ENCODE measurements at places on chromosomes 3 and 15.

DNA sequence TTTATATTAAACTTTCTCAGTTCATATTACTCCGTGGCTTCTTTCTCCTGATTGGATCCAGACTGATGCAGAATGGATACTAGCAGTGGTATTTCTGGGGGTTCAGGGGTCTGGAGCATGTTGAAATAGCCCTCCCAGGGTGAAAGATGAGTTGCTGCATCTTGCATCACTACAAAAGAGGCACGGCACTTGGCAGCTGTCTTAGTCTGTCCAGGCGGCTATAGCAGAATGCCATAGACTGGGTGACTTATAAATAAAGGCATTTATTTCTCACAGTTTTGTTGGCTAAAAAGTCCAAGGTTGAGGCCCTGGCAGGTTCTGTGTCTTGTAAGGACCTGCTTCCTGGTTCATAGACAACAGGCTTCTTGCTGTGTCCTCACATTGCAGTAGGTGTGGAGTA, 660 bp upstream of the BCL2L10 start:
- no peak for DNase-seq

- DNase-seq, result no peak
Observed at GRCh38 chr3:167918008-167918596, 177.6 kb downstream of the GOLIM4 start.

DNA sequence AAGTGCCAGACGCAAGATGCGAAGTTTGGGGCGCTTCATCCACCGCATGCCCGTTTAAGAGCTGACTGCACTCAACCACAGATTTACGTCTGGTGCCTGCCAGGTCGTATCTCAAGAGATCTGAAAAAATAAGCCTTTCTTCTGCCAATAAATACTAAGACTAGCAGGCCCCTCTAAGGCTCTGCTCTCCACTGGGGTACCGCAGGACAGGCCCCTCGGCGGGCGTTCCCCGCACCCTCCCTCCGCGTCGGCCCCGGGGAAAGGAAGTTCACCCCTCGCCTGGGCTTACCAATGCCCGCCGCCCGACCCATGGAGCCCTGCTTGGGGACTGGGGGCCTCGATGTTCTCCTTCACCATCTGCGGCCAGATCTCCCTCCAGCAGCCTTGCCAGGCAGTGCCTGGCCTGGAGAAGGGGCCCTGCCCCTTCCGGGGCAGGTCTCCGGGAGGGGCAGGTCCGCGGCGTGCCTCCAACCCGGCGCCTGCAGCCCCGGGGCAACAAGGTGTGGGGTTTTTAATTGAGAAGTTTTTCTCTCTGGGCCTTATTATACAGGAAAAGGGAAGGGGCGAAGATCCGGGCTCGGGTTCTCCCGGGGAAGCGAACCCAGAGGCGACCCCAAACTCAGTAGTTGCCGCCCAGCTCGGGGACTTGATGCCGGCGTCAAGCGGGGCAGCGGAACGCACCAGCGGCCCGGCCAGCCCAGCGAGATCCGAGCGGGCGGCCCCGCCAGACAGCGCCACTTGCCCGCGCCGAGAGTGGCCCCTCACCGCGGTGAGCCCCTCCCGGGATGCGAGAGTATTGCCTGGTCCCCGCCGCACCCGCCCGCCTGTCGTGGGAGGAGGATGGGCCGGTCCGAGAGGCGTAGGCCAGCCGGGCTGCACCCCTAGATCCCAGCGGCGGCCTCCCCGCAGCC, 735 bp downstream of the GOLGA8B start:
- peak; percentile 45 for DNase-seq

- DNase-seq, result no peak
Observed at GRCh38 chr3:170475092-170475685, 56.5 kb downstream of the CLDN11 start.

DNA sequence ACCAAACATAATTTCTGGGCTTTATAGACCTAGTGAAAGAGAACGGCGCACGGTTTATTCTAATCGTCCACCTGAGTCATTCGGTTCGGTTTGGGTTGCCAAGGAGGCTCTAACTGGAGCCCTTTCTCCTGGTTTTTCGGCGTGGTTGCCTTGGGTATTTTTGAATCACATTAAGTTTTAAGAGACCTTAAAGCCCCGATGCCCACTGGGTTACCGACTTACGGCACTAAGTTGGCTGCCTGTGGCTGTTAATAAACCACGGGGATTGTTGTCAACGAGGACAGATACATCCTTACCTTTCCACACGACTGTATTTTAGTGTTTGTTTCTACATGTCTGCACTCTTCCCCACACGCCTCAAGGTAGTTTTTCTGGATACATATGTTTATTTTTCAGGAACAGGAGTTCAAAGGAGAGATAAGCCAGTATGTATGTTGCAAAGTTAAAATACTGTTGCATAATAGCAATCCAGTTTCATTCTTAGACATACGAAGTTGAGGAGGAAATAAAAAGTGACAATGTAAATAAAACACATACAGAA, 1.2 kb upstream of the ANP32A start:
- DNase-seq, result no peak

- DNase-seq, result peak; percentile 86
Observed at GRCh38 chr3:64213962-64214379, 11.3 kb downstream of the PRICKLE2 start.

GRCh38 chr3:71436337-71436736, 147.2 kb downstream of the FOXP1 start:
- peak; percentile 87 for DNase-seq

DNA sequence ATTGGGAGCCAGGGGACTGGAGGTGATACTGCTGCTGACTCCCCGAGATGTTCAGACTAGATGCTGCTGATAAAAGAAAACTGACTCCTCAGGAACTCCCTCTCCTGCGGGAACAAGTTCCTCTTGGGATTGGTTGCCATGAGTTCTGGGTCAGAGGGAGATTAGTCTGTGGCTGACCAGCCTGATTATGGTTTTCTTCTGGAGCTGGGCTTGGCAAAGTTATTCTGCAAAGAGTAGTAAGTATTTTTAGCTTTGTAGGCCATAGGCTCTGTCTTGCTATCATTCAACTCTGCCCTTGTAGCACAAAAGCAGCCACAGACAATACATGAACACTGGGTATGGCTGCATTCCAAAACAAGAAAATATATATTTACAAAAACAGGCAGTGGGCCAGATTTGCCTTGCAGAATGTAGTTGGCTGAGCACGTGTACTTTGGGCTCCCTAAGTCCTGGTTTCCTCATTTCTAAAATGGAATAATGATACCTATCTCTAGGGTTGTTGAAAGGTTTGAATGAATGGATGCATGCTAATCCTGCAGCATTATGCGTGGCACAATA, 796.8 kb downstream of the AGBL1 start:
- DNase-seq, result no peak

GRCh38 chr3:106421909-106422308, 553.1 kb upstream of the CBLB start:
- DNase-seq, result peak; percentile 45

- no peak for DNase-seq
Observed at GRCh38 chr15:65396283-65396964, 18.6 kb upstream of the IGDCC3 start.

DNA sequence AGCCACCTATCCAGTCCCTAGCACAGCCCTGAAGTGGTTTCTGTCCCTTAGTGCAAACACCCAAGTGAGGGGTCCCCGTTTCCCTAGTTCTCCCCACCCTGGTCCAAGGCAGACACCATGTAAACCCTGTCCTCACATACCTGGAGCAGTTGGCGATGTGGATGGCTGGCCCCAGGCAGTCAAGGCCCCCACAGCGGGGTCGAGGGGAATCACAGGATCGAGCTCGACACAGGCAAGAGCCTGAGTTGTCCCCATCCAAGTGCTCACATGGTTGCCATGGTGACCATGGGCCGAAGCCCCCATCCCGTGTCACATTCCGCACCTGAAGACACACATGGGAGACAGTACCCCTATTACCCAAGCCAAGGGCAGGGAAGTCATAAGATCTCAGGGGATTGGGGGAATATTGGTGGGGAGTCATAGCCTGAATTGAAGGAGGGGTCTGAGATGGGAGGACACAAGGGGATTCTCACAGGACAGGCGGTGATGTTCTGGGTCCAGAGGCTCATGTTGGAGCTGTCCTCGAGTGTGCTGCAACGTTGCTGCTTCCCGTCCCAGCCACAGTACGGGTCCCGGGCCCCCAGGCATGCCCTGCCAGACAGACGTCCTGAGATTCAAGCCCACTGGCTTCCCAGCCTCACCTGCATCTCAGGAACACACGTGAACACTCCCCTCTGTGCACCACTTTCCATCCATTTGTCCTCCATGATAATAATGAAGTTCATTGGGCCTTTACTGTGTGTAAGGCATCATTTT, 112.1 kb downstream of the SEMA5B start:
- DNase-seq, result no peak

GRCh38 chr3:27239951-27240350, 129.2 kb downstream of the NEK10 start:
- DNase-seq, result no peak

- DNase-seq, result peak; percentile 42
Observed at GRCh38 chr3:13494463-13495350, 14.6 kb downstream of the HDAC11 start.

DNA sequence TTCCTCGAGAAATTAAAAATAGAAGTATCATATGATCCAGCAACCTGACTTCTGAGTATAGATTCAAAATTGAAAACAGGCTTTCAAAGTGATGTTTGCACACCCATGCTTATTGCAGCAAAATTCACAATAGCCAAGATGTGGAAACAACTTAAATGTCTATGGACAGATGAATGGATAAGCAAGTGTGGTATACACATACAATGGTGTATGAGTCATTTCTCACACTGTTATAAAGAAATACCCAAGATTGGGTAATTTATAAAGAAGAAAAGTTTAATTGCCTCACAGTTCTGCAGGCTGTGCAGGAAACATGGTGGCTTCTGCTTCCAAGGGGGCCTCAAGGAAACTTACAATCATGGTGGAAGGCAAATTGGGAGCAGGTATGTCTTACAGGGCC, 100.8 kb downstream of the KLF13 start:
- no peak for DNase-seq

- no peak for DNase-seq
Observed at GRCh38 chr3:90011131-90011530, 903.7 kb downstream of the EPHA3 start.

GRCh38 chr3:156670077-156670476, 4.3 kb upstream of the TIPARP start:
- DNase-seq, result no peak

DNA sequence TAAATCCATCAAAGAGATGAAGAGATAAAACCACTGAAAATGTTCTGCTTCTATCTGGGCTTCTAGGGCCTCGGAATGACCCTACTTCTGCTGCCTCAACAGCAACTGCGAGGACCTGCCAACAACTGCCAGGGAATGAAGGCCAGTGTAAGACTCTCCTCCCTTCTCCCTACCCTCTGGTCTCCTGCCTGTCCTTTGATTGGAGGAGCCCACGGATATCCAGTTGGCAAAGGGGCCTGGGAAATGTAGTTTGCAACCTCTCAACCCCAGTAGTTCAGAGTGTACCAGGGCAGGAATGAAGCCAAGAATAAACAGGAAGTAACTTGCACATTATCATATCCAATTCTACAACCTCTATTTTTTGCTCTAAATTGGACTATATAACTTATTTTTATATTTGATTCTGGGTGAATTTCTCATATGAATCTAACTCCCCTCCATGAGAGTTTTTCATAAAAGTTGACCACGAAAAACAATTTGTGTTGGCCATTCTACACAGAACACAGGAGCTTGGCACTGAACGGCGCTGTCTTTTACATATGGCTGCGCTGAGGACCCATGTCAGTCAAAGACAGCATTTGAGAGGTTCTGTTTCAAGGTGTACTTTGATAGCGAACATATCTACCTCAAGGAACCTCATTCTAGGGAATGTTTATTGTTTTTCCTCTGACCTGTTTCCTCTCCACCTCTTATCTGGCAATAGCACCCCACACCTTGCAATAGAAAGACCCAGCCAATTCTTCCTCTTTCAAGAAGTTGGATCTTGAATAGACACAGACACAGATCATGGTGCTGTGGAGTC, 91.1 kb upstream of the RNF7 start:
- peak; percentile 70 for DNase-seq

DNA sequence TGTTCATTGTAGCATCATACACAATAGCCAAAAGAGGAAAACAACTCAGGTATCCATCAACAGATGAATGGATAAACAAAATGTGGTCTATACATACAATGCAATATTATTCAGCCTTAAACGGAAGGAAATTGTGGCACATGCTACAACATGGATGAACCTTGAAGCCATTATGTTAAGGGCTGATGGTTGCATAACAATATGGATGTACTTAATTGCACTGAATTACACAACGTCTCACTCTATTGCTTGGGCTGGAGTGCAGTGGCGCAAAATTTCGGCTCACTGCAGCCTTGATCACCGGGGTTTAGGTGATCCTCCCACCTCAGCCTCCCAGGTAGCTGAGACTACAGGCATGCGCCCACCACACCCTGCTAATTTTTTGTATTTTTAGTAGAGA, 7.0 kb upstream of the TMEM62 start:
- DNase-seq, result no peak

DNA sequence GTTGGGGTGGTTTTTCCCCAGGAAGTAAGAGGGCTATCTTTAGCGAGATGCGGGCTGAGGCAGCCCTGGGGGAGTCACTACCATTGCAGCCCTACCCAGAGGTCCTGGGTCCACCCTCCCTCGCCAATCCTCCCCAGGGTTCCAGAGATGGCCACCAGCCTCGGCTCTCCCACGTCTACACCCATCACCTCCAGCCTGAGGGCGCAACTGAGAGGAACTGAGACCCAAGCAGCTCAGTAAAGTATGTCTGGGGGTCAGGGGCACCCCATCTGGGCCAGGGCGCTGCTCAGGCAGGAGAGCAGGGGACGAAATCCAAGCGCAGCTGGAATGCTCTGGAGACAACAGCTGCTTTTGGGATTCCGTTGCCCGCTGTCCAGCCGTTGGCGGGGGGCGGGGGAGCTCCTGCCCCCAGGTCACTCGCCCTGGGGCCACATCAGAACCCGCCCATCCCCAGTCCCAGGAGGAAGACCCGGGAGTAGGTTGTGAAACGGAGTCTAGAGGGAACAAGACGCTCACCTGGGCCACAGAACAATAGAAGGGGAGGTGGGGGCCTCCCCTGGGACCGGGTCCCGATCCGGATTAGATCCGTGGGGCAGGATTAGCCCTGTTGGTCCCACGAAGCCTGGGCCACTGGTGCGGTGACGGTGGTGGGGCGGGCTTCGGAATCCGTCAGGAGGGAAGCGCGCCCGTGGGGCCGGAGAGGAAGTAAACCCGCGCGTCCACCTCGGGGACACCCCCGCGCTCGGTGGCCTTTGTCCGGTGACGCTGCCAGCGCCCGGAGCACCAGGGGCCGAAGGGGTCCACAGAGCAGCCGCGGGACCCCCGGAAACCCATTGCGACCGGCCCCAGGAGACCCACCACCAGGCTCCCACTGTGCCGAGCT, 1.4 kb upstream of the NDUFAF3 start:
- peak; percentile 42 for DNase-seq
